ENCODE measurements at places on chromosomes 4 and X.
A peak's percentile ranks its signal among the peaks of the same experiment; 100 is the strongest.

GRCh38 chr4:157294575-157294974 lies 74.0 kb downstream of the GRIA2 start:
- no peak for DNase-seq

- no peak for DNase-seq
Measured at GRCh38 chr4:172938870-172939269, 229.7 kb upstream of the GALNT7 start.

- DNase-seq, result no peak
Measured at GRCh38 chr4:105741548-105741947, 33.0 kb downstream of the GSTCD start.

DNA sequence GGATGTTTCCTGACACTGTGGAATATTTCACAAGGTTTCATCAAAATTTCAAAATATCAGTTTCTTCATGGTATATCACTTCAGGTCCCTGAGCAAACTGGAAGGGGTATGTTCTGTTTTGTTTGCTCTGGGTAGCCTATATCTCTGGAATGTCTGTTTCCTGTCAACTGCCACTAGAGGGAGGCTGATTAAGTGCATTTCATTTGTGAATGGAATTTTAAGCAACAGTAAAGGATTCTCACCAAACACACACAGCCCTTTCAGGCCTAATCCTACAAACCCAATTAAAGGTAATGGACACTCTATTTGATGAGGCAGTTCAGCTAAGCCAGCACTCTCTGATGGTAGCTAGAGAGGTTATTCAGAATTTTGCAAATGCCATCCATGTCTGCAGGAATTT lies 307.1 kb downstream of the TEX13A start:
- no peak for DNase-seq

- no peak for DNase-seq
Measured at GRCh38 chr4:82090717-82091116, 283.1 kb downstream of the HNRNPD start.

GRCh38 chr4:152014280-152014679 lies 253.5 kb upstream of the GATB start:
- DNase-seq, result no peak

DNA sequence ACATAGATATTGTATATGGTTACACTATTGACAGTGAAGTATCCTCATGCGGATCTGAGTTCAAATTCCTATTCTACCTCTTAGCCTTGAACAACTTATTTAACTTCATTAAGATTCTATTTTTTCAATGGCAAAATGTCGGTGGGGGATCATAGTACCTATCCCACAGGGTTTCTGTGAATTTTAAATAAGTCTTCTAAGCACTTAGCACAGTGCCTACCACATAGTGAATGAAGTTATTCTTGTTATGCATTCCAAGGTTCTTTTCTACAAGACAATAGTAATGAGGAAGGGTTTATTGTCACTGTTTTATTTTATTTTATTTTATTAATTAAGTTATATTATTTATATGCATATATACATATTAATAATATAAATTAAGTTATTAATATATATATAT lies 8.8 kb upstream of the ENAM start:
- DNase-seq, result no peak

- DNase-seq, result peak; percentile 31
Measured at GRCh38 chr4:94605241-94605805, 152.4 kb upstream of the BMPR1B start.

DNA sequence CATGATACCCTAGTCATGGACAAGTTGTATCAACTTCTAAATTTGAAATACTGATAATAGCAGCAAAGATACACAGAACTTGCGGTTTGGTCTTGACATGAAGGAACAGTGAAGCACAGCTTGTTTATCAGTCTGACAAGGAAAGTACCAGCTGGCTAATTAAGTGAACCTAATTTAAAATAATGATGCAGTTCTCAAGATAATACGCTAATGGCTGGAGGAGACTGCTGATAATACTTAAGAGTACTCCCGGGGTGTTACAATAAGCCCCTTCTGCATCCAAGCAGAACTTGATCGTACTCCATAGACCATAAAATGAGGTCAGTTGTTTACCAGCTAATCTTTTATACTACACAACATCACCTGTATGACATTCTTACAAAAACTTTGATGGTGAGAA lies 697.5 kb downstream of the FSTL5 start:
- no peak for DNase-seq

DNA sequence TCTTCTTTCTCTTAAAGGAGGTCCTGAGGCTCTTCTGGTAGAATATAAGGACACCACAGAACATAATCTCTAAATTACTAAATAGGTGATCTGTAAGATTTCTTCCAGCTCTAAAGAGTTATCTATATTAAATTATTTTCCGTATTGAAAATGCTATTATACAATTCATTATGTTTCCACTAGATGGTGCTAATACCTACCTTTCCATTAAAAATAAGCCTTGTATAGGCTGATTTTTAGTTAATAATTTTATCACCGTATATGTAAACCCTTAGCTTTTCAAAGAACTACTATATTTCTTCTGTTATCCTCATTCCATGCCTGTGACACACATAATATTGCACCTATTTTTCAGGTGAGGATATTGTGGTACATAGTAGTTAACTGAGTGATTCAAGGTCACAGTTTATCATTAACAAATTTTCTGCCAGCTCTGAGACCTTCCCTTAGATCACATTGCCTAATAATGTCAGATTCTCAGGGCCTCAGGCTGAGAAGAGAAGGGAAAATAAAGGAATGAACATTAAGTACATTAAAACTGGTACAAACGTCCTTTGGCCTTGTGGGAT lies 138.8 kb downstream of the TEX11 start:
- peak; percentile 8 for DNase-seq

GRCh38 chr4:99507762-99508161 lies 3.1 kb upstream of the C4orf17 start:
- no peak for DNase-seq

GRCh38 chr4:36088542-36088941 lies 155.8 kb downstream of the ARAP2 start:
- DNase-seq, result peak; percentile 2

DNA sequence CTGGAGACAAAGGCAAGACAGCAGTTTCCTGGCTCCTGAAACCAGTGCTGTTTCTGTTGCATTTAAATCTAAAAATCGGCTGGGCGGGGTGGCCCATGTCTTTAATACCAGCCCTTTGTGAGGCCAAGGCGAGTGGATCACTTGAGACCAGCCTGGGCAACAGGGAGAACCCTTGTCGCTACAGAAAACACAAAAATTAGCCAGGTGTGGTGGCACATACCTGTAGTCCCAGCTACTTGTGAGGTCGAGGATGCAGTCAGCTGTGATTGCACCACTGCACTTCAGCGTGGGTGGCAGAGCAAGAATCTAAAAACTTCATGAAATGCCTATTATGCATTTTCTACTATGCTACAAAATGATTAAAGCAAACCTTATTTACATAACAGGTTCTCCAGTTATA lies 205.4 kb upstream of the ITM2A start:
- DNase-seq, result no peak

DNA sequence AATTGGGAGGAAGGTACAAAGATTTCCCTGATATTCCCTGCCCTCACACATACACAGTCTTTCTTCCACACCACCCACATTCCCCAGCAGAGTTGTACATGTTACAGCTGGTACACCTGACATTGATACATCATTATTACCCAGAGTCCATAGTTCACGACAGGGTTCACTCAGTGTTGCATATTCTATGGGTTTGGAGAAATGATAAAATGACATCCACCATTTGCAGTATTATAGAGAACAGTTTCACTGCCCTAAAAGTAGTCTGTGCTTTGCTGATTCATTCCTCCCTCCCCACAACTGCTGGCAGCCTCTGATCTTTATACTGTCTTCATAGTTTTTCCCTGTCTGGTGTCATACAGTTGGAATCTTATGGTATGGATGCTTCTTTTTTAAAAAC lies 15.0 kb downstream of the AGA start:
- no peak for DNase-seq

DNA sequence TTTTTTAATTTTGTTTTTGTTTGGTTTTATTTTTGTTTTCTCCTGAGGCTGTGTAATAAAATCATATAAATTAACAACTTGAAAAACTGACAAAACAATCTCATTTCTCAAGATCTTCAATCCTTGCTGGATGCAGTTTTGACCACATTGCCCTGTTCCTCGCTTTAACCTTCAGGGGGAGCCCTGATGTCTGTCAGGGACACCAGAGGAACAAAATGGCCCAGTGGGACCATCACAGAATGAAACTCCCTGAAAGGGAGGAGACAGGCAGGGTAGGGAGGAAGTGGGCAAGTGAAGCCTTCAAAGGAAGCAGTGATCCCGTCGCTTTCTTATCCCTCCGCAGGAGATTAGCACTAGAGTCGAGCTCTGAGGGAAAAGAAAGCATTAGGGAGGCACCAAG lies 274.9 kb upstream of the LDB2 start:
- no peak for DNase-seq

DNA sequence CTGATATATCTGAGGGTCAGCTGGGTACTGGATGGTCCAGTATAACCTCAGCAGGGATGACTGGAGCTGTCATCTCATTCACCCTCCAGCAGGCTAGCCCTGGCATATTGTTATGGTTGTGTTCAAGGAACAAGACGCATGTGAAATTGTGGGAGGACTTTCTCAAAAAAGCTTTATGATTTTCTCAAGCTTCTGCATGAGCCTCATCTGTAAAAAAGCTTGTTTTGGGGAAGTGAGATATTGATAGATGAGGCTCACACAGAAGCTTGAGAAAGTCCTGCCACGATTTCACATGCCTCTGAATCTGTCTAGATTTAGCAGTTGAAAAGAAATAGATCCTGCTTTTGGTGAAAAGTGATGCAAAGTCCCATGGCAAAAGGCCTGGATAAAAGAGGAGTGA lies 93.4 kb downstream of the SPCS3 start:
- DNase-seq, result no peak

Data from COLO829 (cell line).